ENCODE measurements at places on chromosomes 1 and 21. TPM values are rescaled to one million over a fixed set of nuclear protein-coding genes. Genes with fewer than 3 reads are reported as not detected.

GRCh38 chr1:109923131-109923945 is 12.7 kb downstream of the CSF1 start:
- no peak for DNase-seq

DNA sequence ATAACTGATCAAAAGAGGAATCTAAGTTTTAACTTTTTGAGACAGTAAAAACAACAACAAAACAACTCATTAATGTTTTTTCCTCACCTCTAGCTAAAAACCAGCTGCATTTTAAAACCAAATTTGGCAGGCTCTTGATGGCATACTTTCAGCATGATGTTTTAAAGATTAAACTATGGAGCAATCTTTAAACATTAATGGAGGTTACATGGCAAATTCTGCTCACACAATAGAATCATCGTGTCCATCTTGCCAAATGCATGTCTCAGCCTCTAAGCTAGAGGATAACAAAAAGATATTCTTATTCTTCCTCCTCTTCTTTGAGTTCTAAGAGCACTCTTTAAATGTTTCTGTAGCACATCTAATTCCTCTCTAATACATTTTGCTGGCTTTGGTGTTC is 579.8 kb upstream of the PKN2 start:
- DNase-seq = no peak

GRCh38 chr1:235057385-235058306 is 71.0 kb downstream of the TOMM20 start:
- DNase-seq = no peak

GRCh38 chr1:247681288-247681897 is 1.9 kb upstream of the OR13G1 start:
- peak; percentile 49 for DNase-seq

GRCh38 chr21:31903896-31904295 is 31.1 kb downstream of the HUNK start:
- DNase-seq = no peak

GRCh38 chr1:42950116-42950481 is 8.6 kb downstream of the SLC2A1 start:
- no peak for DNase-seq

The IL23R gene
- total RNA-seq = not detected

The LEMD1 gene
- total RNA-seq = not detected

DNA sequence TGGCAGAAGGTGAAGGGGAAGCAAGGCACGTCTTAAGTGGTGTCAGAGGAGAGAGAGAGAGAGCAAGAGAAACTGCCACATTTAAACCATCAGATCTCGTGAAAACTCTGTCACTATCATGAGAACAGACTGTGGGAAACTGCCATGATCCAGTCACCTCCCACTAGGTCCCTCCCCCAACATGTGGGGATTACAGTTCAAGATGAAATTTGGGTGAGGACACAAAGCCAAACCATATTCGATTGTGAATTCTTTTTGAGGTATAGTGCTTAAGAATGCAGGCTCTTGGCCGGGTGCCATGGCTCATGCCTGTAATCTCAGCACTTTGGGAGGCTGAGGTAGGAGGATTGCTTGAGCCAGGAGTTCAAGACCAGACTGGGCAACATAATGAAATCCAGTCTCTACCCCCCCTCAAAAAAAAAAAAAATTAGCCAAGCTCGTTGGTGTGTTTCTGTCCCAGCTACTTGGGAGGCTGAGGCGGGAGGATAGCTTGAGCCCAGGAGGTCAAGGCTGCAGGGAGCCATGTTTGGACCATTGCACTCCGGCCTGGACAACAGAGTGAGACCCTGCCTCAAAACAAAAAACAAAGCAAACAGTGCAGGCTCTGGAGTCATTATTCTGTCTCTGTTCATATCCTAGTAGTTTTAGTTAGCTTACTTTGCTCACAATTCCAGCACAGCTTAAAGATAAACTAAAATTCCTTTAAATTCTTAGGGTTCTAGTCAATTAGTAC is 6.0 kb downstream of the ZCCHC17 start:
- no peak for DNase-seq

DNA sequence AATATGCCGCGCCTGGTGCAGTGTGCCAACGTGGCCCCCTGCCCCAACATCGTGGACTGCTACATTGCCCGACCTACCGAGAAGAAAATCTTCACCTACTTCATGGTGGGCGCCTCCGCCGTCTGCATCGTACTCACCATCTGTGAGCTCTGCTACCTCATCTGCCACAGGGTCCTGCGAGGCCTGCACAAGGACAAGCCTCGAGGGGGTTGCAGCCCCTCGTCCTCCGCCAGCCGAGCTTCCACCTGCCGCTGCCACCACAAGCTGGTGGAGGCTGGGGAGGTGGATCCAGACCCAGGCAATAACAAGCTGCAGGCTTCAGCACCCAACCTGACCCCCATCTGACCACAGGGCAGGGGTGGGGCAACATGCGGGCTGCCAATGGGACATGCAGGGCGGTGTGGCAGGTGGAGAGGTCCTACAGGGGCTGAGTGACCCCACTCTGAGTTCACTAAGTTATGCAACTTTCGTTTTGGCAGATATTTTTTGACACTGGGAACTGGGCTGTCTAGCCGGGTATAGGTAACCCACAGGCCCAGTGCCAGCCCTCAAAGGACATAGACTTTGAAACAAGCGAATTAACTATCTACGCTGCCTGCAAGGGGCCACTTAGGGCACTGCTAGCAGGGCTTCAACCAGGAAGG is 4.3 kb downstream of the GJB3 start:
- DNase-seq = no peak

DNA sequence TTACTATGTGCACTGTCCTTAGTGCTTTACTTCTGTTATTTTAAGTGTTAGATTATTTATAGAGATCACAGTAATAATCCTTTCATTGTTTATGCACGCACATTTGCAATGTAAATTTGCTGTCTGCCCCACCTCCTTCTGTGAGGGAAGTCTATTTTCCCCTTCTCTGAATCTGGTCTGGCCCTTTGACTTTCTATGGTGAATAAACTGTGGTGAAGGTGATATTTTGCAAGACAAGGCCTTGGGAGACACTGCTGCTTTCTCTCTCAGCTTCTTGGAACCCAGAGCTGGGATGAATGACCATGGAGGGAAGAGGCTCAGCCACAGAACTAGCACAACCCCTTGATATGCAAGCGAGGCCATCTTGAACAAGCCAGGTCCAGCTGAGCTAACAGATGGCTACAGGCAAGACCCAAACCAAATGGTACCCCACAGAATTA is 156.3 kb downstream of the ST6GALNAC3 start:
- no peak for DNase-seq

DNA sequence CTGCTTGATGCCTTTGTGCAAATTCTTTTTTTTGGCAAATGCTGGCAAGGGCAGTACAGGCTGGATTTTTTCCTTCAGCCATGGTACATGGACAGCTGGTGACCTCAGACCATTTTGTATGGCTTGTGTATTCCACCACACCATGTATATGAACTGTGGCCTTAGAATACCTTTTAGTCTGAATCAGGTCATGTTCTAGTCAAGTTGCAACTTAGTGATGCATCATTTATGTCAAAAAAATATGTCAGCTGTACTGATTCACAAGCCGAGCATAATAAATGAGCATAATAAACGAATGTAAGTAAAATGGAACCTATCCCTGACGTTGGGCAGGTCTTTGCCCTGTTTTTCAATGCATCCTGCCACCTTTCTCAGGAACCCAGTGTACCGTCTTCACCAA is 219.7 kb upstream of the RUNX1 start:
- DNase-seq = no peak

- DNase-seq = no peak
These were observed 285.0 kb upstream of the NR5A2 start for GRCh38 chr1:199742547-199742946.

GRCh38 chr21:33121715-33122475 is 52.0 kb downstream of the OLIG1 start:
- DNase-seq = no peak

The RHBG gene
- total RNA-seq = not detected

DNA sequence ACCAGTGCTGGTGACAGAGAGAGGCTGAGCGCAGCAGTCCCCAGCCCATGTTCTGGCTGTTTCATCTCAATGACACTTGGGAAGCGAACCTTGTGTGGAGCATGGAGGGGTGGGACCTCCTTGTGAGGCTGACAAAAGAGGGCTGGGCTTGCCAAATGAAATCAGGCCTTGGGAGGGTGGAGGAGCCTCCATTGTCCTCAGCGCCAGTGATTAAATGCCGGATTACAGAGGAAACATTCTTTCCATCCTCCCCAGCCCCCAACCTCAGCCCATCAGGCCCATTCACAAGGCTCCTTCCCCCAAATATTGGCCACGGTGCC is 63.3 kb upstream of the PAXBP1 start:
- DNase-seq = no peak

DNA sequence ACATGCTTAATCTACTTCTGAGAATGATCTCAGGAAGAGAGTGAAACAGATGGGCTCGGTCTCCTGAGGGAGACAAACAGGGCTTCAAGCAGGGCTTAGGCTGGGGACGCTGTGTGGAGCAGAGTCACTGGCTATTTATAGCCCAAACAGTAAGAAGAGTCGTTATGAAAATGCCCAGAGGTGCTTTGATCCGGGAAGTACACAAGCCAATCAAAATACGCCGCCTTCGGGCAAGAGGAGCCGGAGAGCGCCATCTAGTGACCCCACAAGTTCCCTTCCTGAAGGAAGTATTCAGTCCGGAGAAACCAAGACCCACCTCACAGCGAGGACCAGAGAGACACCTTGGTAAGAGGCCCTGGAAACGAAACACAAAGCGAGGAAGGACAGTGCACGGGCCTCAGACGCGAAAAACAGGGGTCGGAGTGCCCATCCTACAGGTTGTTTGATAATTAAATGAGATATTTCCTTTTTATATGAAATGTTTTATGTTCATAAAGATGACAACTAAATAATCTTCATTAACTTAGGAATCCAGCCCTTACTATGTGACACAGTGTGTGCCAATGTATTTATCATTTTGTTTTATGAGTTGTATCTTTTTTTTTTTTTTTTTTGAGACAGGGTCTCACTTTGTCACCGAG is 25.0 kb upstream of the SCCPDH start:
- peak; percentile 89 for DNase-seq

- no peak for DNase-seq
These were observed 130.9 kb upstream of the ZBTB40 start for GRCh38 chr1:22320587-22321344.
